D721Med (cell line): ENCODE measurements at places on chromosomes 12 and 14.

DNA sequence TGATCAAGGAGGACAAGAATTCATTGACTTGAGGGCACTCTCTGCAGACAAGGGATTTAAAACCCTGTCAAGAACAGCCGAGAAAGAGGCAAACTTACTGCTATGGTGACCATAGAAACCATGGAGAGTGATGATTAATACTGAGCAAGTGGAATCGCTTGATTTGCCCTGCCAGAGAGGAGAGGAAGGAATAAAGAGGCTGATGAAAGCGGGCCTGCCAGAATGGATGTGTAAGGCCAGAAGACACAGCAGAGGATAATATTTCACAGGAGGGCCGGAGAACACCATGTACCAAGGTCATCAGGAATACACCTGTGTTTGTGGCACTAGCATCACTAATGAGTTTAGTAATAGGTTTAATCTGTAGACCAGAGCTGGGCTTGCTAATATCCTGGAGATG is 221.8 kb upstream of the DCN start:
- no peak for DNase-seq

GRCh38 chr12:123912415-123913380 is 59.9 kb downstream of the CCDC92 start:
- DNase-seq: no peak

DNA sequence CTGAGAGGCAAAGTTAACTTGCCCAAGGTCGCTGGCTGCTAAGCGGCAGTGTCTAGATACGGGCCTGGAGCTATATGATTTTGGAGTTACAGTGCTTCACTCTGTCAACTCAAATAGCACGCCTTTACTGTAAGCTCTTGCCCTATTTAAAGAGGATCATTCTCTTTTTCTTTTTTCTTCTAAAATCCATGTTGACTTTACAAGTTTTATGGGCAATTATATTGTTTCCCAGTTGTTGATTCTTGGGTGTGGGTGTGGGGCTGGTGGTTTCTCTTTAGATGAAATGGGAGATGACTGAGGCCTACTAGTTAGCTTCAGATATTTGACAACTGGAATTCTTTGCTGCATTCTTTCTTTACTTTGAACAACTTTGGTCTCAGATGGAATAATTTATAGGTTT is 70.7 kb downstream of the C12orf75 start:
- no peak for DNase-seq

- DNase-seq: no peak
Measured at GRCh38 chr12:71591601-71592000, 72.0 kb downstream of the ZFC3H1 start.

- no peak for DNase-seq
Measured at GRCh38 chr14:98138666-98139065, 1133.3 kb downstream of the BCL11B start.

- DNase-seq: no peak
Measured at GRCh38 chr14:52949711-52950409, 990 bp downstream of the FERMT2 start.

GRCh38 chr14:58299401-58300330 is 1.3 kb downstream of the ARID4A start:
- no peak for DNase-seq

- no peak for DNase-seq
Measured at GRCh38 chr12:92074889-92075288, 70.8 kb downstream of the BTG1 start.

GRCh38 chr14:68788996-68789820 is 3.7 kb downstream of the ZFP36L1 start:
- peak; percentile 66 for DNase-seq

DNA sequence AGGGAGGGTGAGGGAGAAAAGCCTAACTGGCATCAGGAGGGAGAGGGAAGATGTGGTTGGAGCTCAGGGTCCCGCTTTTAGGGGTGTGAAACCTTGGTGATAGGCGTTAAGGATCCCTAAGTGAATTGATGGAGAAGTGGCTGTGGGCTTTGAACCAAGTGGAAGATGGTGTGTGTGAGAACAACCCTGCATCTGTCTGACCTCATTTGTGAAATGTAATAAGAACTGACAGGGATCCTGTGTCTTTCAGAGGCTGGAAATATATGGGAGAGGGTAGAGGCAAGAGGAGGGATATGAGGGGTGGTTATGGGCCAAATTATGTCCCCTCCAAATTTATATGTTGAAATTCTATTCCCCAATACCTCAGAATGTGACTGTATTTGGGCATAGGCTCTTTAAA is 63.8 kb upstream of the NRXN3 start:
- no peak for DNase-seq

- DNase-seq: no peak
Measured at GRCh38 chr14:78152201-78153063, 17.7 kb upstream of the NRXN3 start.
